ENCODE measurements at places on chromosomes 1 and 21.

DNA sequence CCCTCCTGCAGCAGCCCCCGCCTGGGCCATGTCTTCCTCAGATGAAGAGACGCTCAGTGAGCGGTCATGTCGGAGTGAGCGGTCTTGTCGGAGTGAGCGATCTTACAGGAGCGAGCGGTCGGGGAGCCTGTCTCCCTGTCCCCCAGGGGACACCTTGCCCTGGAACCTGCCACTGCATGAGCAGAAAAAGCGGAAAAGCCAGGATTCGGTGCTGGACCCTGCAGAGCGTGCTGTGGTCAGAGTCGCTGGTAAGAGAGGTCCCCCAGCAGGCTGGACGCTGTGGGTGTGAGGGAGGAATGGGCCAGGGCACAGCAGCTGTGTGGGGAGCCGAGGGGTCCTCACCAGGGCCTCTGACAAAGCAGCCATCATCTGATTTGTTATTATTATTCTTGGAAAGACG, 58.0 kb downstream of the NDUFS5 start:
- no peak for DNase-seq

DNA sequence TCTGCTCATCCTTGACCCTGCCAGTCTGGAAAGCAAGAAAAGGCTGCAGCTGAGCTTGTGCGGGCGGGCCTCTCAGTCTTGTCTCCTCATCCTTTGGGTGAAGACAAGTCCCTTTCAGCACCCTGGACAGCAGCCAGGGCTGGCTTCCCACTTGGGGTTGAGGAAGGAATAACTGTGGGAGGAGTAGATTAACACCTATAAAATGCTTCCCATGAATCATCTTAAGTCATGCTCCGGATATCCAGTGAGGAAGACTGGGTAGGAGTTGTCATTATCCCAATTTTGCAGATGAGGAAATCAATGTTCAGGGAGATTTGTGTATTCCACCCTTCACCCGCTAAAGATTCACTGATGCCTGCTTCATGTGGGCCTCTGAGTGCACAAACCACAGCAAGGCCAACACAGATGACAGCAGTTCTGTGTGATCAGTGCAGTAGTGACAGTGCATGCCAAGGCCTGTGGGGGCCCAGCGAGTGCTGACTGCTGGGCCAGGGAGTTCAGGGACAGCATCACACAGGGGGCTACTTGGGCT, 20.1 kb upstream of the COL16A1 start:
- no peak for DNase-seq

DNA sequence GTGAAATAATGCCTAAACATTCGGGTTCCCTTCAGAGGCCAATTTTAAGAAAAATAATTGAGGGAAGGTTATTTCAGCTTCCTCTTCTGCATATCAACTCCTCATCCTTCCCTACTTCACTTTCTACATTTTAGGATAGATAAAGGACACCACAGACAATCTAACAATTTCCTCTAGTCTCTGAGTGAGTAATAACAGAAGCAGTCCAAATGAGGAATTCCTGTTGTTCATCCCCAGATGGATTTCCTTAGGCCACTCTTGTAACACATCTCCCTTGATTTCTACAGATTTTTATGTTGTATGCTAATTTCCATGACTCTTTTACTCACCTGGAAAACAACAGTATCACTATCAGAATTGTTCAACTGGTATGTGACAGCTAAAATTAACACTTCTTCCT, 87.7 kb upstream of the LYPLAL1 start:
- DNase-seq: no peak

GRCh38 chr1:45442272-45442671, 48.7 kb downstream of the TESK2 start:
- no peak for DNase-seq

DNA sequence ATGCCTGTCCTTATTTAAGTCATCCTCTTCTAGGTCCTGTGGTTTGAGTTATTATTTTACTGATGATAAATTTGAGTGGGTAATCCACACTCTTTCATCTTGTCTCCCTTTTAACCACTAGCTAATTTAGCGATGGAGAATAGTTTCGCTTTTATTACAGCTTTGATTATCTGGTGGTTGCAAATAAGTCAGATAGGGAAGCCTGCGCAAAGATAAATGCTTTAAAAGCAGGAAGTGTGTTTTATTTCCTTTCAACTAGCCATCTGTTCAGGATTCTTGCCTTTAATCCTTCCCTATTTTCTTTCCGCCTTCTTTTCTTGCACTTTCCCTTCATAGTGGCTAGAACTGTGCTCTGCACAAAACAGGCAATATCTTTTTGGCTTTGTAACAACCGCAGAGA, 129.0 kb downstream of the TGFB2 start:
- DNase-seq: no peak

DNA sequence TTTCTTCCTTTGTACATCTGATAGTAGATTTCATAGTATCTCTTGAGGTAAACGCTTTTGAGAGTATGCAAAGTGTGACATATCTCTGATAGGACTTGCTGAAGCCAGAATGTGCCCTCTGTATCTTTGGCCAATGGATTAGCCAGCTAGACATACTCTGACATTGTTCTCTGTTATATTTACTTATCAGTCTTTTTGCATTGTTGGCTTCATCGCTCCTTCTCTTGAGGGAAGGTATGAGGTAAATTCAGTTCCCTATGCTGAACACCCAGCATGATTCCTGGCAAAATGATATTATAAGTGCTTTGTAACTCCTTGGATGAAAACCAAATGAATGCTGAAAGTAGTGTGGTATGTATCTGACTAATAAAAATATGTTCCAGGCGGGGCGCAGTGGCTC, 163.2 kb upstream of the CACYBP start:
- DNase-seq: no peak

DNA sequence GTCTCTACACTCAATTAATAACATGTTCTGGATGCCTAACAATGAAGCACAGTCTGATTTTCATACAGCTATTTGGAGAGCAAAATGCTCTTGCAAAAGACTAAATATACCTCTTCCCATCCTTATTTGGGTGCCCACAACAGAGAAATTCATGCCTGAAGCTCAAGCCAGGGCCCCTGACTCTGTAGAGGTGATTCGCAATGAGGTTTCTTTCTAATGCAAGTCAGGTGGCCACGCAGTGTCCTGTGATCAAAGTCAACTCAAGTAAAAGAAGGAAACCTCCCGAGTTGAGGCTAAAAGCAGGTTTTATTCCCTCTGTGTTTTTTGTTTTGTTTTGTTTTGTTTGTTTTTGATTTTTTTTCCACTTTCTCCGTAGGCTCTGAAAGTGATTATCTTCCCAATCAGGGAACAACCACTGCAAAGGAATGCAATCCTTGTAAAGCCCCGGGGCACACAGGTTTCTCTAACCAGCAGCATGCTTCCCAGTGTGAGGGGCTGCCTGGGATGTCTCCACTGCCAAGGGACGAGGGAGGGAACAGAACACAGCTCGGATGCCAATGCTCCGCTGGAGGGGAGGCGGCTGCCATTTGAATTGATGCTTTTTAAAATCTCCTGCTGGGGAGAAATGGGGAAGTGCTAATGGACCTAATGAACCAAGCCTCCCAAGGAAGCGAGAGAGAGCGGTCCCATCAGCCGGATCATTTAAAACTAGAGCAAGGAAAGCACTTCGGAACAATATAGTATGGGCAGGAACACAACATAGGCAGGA, 73.8 kb upstream of the SSX2IP start:
- DNase-seq: no peak

DNA sequence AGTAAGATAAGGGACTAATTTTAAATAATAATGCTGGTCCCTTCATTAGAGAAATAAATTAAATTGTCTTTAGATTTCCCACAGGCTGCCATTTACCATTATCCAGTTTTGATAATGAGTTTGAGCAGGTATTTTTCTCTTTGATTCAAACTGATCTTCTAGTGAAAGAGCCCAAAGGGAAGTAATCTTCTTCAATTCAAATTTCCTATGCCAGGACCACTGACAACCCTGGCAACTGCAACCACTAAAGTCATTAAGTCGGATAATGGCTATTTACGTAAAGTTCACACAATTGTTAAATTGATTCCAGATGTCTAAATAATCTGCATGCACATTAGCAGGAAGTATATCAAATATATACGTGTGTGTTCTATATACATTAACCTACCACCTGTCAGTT, 399.3 kb downstream of the PTPRC start:
- no peak for DNase-seq

GRCh38 chr21:39641827-39642450, 29.2 kb downstream of the B3GALT5 start:
- DNase-seq: no peak

DNA sequence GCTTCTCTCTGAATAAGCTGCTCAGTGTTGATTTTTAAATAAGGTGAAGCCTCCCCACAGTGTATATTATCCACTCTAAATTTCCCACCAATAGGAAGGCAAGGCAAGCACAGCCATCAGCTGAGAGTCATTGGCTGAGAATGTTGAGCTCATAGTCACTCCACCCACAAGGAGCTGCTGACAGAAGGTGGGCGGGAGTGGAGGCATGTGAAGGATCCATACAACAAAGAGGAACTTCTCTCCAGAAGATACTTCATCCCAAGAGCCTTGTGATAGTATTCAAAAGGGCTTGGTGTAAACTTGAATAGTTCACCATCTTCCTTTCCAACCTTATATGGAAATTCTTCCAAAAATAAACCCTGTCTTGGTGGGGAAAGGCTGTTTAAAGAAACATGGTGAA, 42.8 kb downstream of the SAMD13 start:
- no peak for DNase-seq

- no peak for DNase-seq
Measured at GRCh38 chr1:21141030-21141429, 35.7 kb downstream of the EIF4G3 start.

GRCh38 chr1:41325801-41326200, 35.4 kb upstream of the FOXO6 start:
- no peak for DNase-seq

- no peak for DNase-seq
Measured at GRCh38 chr1:93615582-93616150, 66.0 kb downstream of the BCAR3 start.

DNA sequence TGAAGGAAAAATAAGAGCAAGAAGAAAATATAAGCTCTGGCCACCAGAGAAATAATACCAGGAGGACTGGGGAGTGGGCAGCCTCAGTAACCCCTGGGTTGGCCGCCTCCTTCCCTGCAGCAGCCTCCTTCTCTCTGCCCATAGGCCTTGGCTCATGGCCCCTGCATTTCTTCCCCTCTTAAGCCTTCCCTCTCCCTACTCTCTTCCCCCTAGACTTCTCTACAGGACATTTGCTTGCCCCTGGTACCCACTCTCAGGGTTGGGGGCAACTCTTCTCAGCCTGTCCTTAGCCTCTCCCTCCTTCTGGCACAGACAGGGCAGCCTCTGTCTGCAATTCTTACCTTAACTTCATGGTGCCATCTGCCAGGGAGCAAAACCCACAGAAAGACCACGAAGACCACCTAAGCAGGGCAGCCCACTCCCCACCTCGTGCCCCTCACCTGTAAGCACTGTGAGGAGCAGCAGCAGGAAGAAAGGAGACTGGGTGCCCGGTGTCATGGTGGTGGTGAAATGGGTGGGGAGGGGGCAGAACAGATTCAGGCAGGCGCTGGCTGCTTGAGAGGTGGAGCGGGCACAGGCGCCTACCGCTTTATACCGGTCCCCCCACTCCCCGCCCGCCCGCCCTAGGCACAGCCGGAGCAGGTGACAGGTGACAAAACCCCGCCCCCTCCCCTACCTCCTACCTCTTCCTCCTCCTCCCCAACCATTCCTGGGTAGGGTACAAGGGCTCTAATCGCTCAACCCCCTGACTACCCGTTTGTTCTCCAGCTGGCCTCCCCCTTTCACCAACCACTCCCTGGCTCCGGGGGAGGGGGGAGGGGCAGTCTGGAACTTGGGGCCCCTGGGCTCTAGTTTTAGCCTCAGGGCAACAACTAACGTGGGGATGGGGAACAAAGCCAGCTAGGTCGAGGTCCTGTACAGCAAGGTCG, 15.1 kb downstream of the THBS3 start:
- DNase-seq: no peak

GRCh38 chr1:169745015-169745861, 11.4 kb upstream of the SELE start:
- DNase-seq: peak; percentile 20

- DNase-seq: no peak
Measured at GRCh38 chr1:168105846-168106245, 30.9 kb downstream of the GPR161 start.

- no peak for DNase-seq
Measured at GRCh38 chr1:220213382-220213983, 58.8 kb downstream of the RAB3GAP2 start.

DNA sequence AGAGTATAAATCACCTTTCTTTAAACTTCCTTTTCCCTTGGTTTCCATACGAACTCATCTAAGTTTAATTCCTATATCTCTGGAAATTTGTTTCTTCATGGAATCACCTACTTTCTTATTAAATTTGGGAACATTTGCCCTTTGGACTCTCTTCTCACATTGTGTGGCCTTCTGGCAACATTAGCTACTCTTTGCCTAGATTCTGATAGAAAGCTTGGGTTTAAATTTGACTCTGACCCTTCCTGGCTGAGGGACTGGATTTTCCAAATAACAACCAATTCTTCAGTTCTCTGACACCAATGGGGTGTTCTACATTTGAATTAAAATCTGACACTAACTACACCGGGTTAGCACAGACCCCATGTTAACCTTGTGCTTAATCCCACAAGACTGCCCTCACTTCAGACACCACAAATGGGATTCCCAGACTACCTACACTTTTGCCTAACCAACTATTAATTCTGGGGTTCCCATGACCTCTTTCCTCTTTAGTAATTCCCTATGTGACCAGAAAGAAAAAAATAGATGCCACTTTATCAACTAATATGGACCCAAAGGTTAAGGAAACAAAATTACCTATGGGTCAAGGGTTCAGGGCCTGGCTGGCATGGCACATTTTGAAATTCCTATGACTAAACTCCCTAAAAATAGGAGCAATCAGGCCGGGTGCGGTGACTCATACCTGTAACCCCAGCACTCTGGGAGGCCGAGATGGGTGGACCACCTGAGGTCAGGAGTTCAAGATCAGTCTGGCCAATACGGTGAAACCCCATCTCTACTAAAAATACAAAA, 9.7 kb upstream of the THEM4 start:
- no peak for DNase-seq

- DNase-seq: no peak
Measured at GRCh38 chr1:113278777-113279176, 111.5 kb upstream of the MAGI3 start.

- no peak for DNase-seq
Measured at GRCh38 chr1:1677718-1678580, 14.6 kb downstream of the SLC35E2B start.

DNA sequence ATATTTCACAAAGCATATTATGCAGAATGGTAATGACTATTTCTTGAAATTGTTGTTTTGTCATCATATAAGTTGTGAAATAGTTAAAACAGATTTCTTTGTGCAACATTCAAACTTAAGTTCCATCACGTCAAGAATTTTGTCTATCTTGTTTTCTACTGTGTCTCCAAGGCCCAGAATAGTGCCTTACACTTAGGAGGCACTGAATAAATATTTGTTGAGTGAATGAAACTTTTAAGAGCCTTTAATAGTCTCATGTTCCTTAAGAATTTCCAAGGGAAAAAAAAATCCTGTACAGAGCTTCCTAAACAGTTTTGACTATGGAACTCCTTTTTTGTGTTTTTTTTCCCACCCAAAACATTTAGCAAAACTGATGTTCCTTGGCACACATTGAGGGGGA, 50.8 kb upstream of the TNFSF18 start:
- DNase-seq: no peak
